Activated naive CD4-positive, alpha-beta T cell treated with anti-CD3 and anti-CD28 coated beads, Interleukin-2, amount 50 U/mL, for 72 hours (primary cell): ENCODE measurements at places on chromosomes 7 and 10.

DNA sequence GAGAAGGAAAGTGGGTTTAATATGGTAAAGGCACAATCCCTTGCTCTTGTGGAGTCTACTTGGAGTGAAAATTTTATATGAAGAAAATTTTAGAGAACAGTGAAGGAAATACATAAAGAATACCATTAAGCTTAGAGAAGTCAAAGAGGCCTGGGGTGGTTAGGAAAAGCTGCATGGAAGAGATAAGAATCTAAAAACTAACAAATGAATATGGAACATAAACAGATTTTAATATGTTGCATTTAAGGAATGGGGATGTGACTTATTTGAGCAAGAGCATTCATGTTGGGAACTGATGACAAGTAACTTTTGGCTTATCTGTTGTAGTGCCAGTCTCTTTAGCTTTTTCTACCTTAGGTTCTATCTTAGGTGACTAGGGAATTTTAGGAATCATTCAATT is 31.0 kb downstream of the AHR start:
- DNase-seq, result no peak

- no peak for DNase-seq
These were observed 5.1 kb downstream of the PRLHR start for GRCh38 chr10:118590334-118590733.

- DNase-seq, result no peak
These were observed 22.0 kb downstream of the TES start for GRCh38 chr7:116232350-116232749.

- no peak for DNase-seq
These were observed 9.9 kb upstream of the GSAP start for GRCh38 chr7:77426052-77426404.

GRCh38 chr7:7773334-7774309 is 55.2 kb upstream of the RPA3 start:
- no peak for DNase-seq

GRCh38 chr10:98047009-98047741 is 16.8 kb upstream of the CRTAC1 start:
- no peak for DNase-seq

DNA sequence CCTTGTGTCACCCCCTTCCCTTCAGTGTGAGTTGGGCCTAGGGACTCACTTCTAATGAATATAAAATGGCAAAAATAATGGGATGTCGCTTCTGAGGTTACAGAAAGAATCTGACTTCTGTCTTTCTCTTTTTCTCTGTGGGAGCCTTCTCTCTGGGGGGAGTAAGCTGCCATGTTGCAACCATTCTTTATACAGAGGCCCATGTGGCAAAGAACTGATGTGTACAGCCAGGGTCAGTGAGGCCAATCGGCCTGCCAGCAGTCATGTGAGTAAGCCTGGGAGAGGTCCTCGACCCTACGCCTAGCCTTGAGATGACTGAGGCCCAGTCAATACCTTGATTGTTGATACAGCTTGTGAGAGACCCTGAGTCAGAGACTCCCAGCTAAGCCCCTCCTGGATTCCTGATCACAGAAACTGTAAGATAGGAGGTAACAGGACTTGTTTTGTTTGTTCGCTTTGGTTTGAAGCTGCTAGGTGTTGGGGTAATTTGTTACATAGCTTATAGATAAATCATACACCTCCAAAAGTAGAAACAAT is 1.7 kb downstream of the TCAF1 start:
- no peak for DNase-seq

- no peak for DNase-seq
These were observed 582.9 kb upstream of the ANKRD30A start for GRCh38 chr10:36542493-36542892.

DNA sequence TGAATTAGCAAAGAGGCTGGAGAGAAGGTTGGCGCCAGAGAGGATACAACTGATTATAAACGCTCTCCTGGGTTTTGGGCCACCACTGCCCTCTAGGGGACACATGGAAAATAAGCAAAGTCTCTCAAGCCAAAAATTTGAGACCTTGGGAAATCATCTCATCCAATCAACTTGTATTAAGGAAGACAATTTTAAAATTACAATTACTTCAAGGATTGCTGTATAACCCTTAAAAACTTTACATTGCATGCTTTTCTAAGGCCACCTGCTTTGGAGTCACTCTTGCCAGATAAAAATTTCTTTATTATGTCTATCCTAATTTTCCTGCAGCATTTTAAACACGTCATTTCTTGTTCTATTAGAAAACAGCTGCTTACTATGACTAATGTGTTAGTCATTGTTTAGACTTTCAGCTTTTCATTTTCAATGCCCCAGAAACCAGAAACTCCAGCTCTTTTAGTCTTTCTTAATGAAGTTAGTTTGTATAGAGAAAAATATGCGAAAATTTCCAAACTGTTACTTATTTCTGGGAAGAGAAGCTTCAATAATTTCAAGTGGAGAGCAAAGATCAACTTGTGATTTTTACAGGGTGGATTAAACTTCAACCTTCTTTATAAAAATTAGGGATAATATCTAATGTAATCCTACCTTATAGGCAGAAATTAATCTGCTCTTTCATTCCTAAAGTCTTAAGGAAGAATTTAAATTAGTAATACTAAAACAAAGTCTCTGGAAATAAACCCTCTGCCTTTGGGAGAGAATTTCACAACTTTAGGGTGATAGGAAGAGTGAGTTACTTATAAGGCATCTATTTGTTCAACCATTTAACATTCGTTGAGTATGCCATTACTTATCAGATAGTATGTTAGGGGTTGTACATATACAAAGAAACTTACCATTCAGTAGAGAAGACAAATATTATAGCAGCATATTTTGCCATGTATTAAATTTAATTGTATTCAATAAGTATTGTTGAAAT is 20.6 kb upstream of the RHOBTB1 start:
- DNase-seq, result no peak

- DNase-seq, result no peak
These were observed 913.9 kb upstream of the AUTS2 start for GRCh38 chr7:68684246-68684839.

DNA sequence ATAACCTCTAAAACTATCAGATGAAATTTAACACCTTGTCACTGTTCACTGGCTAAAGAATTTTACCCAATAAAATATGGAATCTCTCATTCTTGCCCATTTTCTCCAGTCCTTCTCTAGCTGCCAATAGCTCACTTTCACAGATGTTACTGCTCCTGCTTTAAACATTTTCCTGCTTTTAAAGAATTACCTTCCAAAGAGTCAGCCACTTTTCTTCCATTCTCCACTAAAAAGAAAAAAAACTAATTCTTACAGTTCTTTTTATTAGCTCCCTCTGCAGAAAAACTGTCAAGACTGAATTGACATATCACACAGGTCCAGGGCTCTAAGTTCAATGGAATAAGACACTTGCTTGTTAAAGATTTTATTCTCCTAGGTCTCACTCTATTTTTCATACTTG is 114.8 kb downstream of the SFMBT2 start:
- DNase-seq, result no peak

- no peak for DNase-seq
These were observed 64.3 kb downstream of the RGS10 start for GRCh38 chr10:119478111-119478802.

DNA sequence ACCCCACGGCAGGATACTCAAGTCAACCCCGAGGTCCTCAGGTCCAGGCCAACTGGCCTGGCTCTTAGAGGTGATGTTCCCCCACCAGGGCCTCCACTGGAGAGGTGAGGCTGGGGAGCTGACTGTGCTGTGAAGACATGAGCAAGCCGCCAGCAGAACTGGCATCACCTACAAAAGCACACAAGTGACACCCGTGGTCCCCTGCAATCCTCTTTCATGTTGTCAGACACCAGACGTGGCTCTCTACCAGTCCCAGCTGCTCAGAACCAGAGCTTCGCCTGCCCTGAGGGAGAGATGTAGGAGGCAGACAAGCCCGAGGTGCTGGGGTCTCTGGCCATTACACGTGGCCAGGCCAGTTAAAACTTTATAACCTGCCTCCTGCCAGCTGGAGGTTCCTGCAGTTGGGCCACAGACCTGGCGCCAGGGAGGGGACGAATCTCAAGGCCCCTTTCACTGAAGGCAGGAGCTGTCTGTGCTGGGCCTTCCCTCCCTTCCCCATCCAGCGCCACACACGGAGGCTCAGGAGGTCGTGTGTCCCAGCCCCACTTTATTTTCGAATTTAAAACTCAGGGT is 2.2 kb downstream of the COMTD1 start:
- no peak for DNase-seq

DNA sequence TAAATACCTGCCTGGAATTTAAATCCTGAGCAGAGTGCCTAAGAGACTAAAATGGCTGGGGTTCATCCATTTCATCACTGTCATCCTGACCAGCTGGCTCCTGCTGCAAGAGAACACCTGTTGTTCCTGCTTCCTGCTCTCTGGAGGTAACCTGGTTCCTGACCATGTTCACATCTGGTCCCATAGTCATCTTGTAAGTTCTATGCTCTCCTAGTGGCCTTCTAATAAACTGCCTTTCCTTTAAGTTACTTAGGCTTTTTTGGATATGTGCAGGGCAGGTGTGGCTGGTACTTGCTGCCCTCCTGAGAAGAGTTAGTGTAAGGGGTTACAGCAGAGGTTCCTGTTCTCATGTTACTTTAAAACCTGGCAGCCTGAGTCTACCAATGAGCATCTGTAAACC is 80.0 kb downstream of the NRCAM start:
- no peak for DNase-seq

GRCh38 chr10:22573820-22574569 is 140.4 kb downstream of the PIP4K2A start:
- no peak for DNase-seq

DNA sequence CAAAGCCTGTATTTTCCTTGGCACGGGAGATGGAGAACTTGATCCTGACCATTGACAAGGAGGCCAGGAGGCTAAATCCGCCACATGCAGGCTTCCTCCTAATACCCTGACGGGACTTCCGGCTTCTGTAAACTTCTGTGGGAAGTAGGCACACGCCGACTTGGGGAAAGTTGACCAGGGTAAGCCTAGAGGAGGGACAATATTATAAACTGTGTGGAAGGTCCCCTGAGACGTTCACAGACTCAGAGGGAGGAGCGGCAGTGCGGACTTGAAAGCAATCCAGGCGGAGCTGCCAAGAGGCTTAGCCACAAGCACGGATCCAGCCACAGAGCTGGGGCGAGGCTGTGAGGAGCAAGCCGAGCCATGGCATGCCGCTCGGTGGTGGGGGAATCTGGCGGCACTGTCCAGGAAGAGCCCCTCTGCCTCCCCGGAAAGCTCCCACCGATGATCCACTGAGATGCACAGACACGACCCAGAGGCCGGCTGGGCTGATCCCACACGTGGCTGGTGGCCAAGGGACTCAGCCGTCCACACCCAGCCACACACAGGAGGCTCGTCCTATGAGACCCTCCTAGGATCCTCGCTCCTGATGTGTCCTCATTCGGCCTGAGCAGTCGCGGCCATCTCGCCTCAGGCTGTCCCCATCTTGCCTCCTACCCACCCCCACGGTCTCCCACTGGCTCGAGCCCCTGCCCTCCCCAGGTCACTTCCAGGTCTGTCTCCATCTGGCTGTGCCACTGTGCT is 40.0 kb upstream of the INSIG1 start:
- no peak for DNase-seq

- no peak for DNase-seq
These were observed 26.5 kb upstream of the AGBL3 start for GRCh38 chr7:134959810-134960209.

DNA sequence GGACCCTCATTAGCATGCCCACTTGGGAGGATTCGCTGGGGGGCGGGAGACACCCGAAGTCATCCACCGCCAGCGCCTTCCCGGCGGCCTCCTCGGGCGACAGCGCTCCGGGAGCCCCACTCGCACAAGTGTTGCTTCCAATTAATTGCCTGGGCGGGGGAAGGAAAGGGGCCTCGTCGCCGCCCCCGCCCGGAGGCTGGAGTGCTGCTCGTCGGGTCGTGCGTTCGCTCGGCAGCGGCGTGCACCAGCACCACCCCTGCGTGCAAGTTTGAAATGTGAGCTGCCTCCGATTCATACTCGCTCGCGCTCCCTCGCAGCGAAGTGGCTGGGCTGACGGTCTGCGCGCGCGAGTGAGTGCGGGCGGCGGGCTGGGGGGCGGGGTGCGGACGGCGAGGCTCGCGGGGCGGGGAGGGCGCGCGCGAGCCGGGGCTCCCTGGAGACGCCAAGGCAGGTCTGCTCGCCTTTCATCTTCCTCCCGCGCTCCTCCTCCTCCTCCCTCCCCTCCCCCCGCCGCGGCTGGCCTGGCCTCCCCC is 104.6 kb upstream of the PPIF start:
- DNase-seq, result no peak

- no peak for DNase-seq
These were observed 10.2 kb upstream of the SDHAF3 start for GRCh38 chr7:97107192-97107800.

GRCh38 chr10:35827783-35828182 is 185.7 kb upstream of the FZD8 start:
- no peak for DNase-seq

GRCh38 chr7:134405299-134405698 is 53.6 kb downstream of the AKR1B1 start:
- no peak for DNase-seq

- peak; percentile 49 for DNase-seq
These were observed 4.3 kb upstream of the MARVELD1 start for GRCh38 chr10:97708976-97709946.

- no peak for DNase-seq
These were observed 79.6 kb downstream of the SND1 start for GRCh38 chr7:127731431-127732080.

GRCh38 chr7:10181996-10182395 is 791.7 kb upstream of the PHF14 start:
- no peak for DNase-seq

GRCh38 chr7:50591480-50592438 is 26.6 kb upstream of the DDC start:
- no peak for DNase-seq

GRCh38 chr7:113548561-113548960 is 370.2 kb downstream of the PPP1R3A start:
- no peak for DNase-seq

- DNase-seq, result no peak
These were observed 164.8 kb downstream of the DNAJB6 start for GRCh38 chr7:157501581-157501980.

GRCh38 chr10:104120903-104121484 is 977 bp upstream of the SFR1 start:
- DNase-seq, result peak; percentile 75

DNA sequence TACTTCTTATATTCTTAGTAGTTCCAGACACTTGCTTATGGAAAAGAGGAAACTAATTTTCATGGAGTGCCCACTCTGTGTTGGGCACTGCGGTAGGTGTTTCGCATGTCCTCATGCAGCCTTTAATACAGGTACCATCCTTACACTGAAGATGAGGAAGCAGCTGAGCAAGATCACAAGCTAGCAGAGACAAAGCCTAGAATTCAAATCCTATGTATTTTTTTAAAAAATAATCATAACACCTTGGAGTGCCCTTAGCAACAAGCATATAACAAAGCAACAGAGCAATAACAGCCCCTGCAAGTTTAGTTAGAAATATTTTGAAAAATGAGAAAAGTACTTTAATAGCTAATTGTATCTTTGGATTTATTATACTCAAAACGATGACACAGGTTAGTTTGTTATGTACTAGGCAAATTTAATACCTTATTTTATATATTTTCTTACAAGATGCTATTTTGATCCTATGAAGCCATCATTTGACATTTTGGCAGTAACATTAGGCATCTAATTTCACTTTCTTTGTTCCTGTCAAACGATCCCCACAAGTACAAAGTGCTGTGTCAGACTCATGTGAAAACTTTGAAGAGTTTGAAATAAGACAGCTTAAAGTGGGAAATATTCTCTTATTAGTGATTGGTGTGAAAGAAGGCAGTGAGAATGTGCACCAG is 245.8 kb downstream of the CDK14 start:
- DNase-seq, result no peak

GRCh38 chr10:54159924-54160323 is 641.1 kb downstream of the PCDH15 start:
- no peak for DNase-seq
